ENCODE measurements at places on chromosomes 6 and 20.
A peak's percentile ranks its signal among the peaks of the same experiment; 100 is the strongest.

GRCh38 chr20:59748619-59749191, 144.4 kb downstream of the PHACTR3 start:
- DNase-seq: no peak

DNA sequence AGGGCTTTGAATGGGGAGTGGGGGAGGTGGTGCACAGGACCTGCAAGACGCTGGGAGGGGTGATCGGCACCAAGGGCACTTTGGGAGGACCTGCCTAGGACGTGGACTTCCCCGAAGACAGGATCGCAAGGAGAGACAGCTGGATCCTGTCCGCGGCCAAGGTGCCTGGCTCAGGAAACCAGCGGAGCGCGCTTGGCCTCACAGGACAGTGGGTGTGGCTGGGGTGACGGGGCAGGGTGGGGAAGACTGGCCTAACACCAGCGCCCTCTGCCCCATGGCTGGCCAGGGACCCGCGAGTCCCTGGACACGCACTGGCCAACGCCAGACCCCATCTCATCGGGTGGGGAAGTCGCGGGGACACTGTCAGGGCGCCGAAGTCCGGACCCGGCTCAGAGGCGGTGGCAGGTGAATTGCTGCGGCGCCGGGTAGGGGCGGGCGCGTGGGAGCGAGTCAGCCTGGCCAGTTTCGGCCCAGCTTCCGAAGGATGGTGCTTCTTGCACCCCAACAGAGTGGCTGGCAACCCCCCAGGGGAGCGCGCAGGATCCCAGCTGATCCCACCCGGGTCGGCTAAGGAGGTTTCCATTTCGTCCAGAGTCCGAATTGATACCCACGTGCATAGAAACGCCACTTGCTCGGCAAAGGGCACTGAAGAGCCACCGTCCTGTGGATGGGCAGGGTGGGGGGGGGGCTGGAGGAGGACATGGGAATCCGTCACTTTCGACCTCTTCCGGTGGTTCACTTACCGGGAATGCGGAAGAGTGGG, 785 bp upstream of the THBD start:
- no peak for DNase-seq

GRCh38 chr6:89118931-89119330, 1.1 kb upstream of the SRSF12 start:
- DNase-seq: no peak

DNA sequence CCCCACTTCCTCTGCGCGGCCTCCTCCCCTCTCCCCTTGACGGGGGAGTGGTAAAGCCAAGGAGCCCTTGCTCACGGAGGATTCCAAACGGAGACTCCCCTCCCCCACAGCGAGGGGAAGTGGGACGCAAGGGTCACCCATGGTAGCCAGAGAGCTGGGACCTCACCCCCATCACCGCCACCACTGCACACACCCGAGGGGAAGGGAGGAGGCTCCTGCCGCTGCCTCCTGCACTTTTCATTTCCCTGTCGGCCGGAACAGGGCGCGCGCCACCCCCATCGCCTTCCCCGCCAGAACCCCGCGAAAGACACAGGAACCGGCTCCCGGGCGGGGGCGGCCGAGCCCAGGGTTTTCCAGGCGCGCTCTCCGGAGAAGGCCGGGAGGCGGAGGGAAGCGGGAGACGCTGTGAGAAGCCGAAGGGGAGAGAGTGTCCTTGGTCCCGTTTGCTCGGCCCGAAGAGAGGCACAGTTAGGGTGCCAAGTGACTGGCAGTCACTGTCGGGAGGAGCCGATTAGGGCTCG, 789 bp downstream of the CCND3 start:
- peak; percentile 68 for DNase-seq

- peak; percentile 20 for DNase-seq
Observed at GRCh38 chr6:150269857-150270223, 99.0 kb upstream of the IYD start.

- DNase-seq: no peak
Observed at GRCh38 chr6:46734867-46735719, at the start of gene PLA2G7. Gene PLA2G7, minus strand, starts transcription at chr6:46735375. Its CDS starts 12,484 bp downstream, at chr6:46722891.

DNA sequence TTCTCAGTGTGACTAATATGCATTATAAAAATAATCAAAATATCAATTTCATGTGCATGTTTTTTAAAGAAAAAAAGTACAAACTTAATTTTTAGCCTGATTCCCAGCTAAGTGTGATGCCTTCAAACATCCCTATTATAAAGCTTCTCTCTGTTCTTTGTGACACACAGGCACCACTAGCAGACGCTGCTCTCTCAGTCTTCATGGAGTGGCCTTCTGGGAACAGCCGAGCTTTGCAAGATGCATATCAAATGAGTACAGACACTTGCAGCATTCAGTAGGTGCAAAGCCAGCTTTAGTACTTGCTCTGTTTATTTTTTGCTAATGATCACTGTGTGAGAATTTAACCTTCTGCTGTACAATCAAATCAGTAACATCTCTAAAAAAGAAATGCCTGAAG, 340.0 kb downstream of the ADGRB3 start:
- DNase-seq: no peak

GRCh38 chr6:33166811-33167210, 25.5 kb downstream of the COL11A2 start:
- no peak for DNase-seq

DNA sequence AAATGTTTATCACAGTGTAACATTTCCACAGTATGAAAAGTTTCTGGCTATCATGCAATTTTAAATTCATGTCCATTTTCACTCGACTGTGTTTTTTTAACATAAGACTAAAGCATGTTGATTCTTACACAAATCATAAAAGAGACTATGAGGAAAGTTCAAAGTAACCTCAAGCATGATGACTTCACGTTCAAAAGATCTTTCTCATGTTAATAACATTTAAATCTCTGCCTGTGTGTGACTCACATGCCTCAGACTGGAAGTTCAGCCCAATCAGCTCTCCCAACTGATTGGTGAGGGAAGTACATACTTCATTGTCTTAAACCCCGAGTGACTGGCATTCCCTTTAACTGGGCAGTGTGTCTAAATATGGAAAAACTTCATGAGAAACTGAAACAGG, 37.4 kb downstream of the ATXN1 start:
- DNase-seq: no peak

GRCh38 chr6:39225946-39226437, 3.3 kb downstream of the KCNK5 start:
- peak; percentile 65 for DNase-seq

GRCh38 chr20:35575958-35576357, 34.1 kb downstream of the ERGIC3 start:
- DNase-seq: no peak

- DNase-seq: no peak
Observed at GRCh38 chr20:53809728-53810365, 216.2 kb upstream of the ZNF217 start.

DNA sequence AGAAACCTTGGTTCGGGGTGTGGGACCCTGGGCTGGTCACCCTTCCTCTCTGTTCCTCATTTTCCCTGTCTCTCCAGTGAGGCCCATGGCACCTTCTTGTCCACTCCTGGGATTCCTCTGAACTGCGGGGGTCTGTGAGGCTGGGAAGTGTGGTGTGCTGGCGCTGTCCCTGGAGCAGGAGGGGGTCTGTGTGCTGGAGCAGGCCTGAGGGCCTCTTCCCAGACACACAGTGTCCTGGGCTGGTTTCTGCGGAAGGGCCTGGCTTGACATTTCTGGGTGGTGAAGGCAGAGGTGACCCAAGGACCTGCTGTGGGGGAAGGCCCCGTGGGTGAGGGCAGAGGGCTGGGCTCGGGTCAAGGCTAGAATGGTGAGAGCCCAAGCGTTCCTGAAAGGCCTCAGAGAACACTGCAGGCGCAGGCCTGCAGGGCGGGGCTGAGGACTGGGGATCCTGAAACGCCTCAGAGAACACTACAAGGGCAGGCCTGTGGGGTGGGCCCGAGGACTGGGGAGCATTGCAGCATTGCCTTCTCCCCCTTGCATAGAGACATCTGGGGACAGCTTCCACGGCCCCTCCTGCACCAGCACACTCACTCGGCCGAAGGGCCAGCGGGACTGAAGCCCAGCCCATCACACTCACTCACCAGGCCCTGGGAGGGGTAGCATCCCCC, 10.6 kb upstream of the BAK1 start:
- DNase-seq: no peak

GRCh38 chr6:15447546-15448267, 201.8 kb downstream of the JARID2 start:
- no peak for DNase-seq

GRCh38 chr6:36419310-36419709, 23.3 kb downstream of the PXT1 start:
- DNase-seq: no peak

Data from activated CD4-positive, alpha-beta T cell treated with anti-CD3 and anti-CD28 coated beads for 48 hours (primary cell).